ENCODE measurements at places on chromosomes 12 and 14. TPM values are rescaled to one million over a fixed set of nuclear protein-coding genes. Genes with fewer than 3 reads are reported as not detected.

SLCO1B1 gene
- not detected for total RNA-seq

MYF5 gene
- total RNA-seq = not detected

STXBP6 gene
- 0.16 TPM for total RNA-seq

MMP19 gene
- total RNA-seq = 1.4 TPM

INHBE gene
- total RNA-seq = not detected

SYCP3 gene
- not detected for total RNA-seq

LRTM2 gene
- total RNA-seq = not detected

CD4 gene
- not detected for total RNA-seq

IQSEC3 gene
- not detected for total RNA-seq

GLIPR1L2 gene
- not detected for total RNA-seq

ESR2 gene
- total RNA-seq = 0.49 TPM
